T-helper 1 cell (primary cell): ENCODE measurements at places on chromosomes 5 and 9.

DNA sequence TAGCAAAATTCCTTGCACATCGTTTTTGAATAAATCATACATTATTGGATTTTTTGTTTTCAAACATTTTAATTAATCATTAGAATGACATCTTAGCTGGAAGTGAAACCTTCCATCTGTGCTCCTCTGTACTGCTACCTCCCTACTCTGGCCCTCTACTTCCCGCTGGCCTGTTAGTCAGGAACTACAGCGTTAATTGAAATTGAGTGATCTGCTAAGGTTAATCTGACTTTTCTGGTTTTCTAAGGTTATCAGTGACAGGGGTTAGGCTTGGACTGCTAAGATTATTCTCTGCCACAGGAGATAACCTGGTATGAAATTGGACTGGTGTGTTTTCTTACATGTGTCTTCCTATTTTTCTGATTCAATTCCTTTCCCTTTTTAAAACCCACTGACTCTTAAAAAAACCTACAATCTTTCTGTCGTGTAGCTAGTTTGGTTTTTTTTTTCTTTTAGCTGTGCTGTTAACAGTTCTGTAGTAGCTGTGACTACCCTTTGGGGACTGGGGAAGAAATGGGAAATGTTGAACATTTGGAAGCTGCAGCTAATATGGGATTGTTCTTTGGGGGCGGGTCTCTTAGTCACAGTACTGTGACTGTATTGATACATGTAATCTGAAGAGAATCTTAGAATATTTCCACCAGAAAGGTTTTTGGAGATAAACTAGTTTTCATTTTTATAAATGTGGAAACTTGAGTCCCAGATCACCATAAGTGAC lies 4.6 kb downstream of the KIF2A start:
- DNase-seq: no peak

- no peak for DNase-seq
These were observed 31.6 kb downstream of the PTGS1 start for GRCh38 chr9:122402403-122402871.

GRCh38 chr5:81167544-81167943 lies 65.6 kb upstream of the CKMT2 start:
- DNase-seq: no peak

- no peak for DNase-seq
These were observed 41.4 kb upstream of the IFNK start for GRCh38 chr9:27482709-27483108.

DNA sequence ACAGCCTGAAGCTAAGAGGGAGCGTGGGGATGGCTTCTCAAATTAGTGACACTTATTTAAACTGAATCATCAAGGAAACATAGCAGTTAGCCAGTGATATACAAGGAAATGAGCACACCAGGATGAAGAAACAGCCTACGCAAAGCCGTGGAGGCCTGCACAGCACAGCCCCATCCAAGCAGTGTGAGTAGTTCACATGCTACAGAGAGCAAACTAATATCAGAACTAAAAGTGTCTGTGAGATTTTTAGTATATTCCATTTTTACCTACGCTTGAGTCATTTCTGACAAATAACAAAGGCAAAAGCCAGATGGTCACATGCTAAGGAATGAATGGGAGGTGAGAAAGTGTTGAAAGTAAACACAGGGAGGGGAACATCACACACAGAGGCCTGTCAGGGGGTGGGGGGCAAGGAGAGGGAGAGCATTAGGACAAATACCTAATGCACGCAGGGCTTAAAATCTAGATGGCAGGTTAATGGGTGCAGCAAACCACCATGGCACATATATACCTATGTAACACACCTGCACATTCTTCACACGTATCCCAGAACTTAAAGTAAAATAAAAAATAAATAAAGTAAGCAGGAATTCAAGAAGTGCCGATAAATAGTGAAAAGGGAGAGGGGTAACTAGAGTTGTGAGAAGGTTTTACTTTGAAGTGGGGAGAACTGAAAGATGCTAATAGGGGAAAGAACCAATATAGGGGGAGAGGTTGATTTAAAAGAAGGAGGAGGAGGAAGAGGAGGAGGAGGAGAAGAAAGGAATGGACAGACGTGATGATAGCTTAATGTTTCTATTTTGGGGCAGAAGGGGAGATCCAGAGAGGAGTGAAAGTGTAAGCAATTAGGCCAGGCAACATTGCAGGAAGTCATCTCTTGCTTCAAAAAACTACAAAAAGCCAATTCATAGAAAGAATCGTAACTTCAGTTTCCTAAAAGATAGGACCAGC lies 100.9 kb upstream of the PTGER4 start:
- DNase-seq: no peak

GRCh38 chr5:147576646-147577535 lies 67.0 kb upstream of the DPYSL3 start:
- DNase-seq: no peak

DNA sequence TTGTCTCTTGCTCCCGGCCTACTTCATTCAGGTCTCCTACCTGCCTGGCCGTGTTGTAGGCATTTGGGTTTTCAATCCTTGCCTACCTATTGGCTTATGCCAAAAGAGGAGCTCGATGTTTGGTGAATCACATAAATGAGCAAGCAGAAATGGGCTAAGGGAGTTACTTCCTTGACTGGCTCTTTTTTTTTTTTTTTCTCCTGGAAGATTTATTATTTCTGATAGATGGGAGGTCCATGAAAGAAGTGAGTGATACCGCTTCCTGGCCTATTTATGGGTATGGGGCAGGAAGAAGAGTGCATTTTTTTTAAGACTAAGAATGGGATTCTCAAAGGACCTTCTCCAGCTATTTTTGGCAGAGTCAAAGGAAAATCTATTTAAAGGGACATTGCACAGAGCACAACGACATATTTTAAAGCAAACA lies 294.1 kb downstream of the ARHGAP26 start:
- DNase-seq: no peak
